ENCODE measurements at places on chromosomes 5 and 9.

- DNase-seq = no peak
Measured at GRCh38 chr9:136086213-136086881, 8.7 kb downstream of the NACC2 start.

DNA sequence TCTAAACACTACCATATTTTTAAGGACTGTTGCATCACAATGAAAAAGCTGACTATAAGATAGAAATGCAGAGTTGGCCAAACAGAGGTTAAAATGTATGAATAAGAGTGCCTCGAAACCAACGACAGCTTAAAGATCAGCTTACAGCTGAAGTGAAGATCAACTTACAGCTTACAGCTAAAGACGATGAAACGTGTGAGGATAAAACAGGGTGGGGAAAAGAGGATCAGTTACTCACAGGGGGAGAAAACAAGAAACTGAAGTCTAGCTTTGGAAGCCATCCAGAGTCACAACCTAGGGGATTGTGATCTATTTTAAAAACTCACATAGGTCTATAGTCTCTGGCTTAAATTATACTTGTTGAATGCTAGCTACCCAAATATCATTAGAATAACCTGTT, 220.0 kb downstream of the SNCAIP start:
- no peak for DNase-seq

DNA sequence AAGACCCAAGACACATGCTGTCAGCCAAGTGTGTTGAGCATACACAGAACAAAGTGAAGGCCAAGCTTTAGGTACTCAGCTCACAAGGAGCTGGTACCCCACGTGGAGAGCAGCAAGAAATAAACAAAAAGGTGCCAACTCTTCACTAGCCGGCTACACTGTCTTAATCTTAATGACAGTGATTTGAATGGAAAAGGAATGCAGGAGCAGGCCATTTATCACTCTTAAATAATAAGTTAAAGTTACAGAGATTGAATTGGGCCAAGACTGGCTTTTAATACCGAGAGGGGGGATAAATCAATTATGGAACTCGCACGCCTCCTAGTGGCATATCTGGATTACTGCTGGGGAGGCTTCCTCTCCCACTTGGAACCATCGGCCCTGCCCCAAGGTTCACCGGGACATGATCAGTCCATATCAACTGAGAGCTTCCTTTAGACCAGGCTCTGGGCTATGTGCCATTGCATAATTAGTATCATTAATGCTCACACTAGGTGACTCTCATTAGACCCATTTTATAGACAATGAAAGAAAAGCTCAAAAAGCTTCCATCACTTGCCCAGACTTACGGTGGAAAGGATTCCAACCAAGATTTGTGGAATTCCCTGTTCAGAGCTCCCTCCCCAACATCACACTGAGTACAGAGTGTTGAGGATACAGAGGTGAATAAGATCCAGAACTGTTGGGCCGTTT, 94.0 kb downstream of the ACTL7B start:
- DNase-seq = peak; percentile 49

DNA sequence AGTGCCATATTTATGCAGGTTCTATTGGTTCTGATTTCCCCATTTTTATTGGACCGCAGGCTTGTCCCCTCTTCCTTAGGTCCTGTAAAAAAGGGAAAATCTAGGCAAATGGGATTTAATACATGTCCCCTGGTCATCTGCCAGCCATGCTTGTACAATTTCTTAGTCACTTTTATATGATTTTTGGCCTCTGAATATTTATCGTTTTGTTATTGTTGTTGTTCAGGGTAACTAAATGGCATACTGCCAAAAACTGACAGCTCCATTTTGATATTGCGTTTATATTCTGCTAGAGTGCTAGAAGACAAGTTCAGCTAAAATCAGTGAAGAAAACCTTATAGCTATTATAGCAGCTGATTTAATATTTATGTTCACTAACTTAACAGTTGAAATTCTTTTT, 770.2 kb upstream of the FAM174A start:
- no peak for DNase-seq

DNA sequence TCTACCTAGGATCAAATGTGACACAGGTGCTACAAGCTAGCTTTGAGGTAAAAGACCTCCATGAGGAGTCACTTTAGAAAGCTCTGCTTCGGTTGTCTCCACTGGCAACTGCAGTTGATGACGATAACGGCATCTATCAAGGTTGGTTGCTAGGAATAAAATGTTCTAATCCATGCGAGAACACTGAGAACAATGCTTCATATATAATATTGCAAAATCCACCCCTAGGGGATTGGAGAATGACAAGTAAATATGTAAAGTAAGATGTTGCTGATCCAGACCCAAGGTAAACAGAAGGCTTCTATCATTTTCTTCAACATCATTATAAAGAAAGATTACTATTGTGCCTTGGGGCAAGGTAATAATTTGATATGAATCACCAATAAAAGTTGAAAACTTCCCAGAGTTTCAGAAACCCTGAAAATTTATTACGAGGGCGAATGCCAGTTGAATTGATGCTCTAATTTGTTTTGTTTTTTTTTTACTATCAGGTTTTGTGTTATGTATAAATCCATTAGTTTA, 1003.4 kb downstream of the CDH18 start:
- DNase-seq = no peak

Data from activated CD4-positive, alpha-beta T cell treated with anti-CD3 and anti-CD28 coated beads, Interleukin-2, amount 10 ng/mL, durations not matched to agents 7 days and 5 days (primary cell).